Fibroblast of mammary gland (primary cell): ENCODE measurements at places on chromosomes 1 and 21.

DNA sequence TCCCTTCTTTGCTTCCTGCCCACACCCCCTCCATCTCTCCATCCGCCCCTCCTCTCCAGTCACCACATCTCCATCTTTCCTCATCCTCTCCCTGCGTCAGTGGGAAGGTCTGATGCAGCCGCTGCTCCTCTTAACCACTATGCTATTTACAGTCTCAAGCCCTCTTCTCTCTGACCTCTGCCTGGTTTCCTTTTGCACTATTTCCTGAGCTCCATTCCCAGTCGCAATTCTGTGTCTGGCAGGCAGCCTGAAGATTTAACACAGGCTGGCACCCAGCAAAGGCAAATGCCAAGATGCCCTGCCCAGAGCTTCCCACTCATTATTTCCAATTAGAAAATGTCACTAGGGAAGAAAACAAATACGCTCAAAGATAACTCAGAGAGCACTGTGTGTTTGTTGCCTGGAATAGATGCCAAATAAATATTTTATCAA, 89.6 kb upstream of the LPGAT1 start:
- peak; percentile 87 for DNase-seq

DNA sequence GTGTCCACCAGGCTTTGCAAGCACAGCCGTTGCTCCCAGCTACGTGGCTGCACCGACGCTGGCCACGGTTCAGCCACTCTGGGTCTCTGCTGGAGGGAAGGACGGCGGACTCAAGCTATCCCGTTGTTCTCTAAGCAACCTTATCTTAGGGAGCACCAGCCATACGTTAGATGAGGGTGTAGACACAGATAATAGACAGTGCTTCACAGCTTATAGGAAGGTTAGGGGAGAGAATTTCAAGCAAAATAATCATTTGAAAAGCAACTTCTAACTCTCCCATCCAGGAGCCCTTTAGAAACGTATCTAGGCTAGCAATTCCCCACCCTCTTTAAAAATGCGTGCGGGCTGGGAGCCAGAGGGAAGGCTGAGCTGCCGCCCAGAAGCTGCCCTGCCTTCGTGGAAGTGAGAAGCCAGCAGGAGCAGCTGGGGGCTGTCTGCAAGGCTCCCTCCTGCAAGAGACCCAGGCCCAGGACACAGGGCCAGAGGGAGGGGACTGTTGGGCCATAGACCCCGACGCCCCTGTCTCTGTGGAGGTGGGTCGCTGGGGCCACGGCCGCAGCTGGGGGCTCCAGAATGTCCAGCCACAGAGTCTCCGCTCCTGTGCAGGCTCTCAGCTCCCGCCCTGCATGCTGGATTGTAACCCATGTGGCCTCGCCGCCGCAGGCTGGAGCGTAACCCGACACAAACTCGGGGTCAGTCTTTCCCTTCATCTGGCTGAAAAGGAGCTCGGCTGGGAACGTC, 31.2 kb upstream of the COL6A2 start:
- peak; percentile 61 for DNase-seq

DNA sequence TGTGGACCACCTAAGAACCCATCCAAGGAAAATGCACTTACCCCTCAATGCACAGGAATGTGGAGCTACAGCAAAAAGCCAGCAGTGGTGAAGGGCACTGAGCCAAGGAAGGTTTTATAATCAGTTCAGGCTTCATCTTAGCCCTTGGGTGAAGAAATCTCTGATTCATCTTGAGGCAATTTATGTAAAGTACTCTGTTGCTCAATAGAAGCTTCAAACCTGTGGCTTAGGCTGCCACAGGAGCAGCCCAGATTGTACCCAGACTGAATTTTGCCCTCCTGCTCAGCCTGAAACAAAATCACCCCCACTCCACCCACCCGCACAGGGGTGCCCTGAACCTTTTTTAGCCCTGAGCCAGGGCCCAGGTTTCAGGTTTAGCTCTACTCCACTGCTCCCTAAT, at the start of gene S100A12:
S100A12 (minus strand) TSS at position 111 of the 400 bp plus-strand sequence. CDS start 1,029 bp downstream, outside the sequence.
- DNase-seq, result peak; percentile 89

DNA sequence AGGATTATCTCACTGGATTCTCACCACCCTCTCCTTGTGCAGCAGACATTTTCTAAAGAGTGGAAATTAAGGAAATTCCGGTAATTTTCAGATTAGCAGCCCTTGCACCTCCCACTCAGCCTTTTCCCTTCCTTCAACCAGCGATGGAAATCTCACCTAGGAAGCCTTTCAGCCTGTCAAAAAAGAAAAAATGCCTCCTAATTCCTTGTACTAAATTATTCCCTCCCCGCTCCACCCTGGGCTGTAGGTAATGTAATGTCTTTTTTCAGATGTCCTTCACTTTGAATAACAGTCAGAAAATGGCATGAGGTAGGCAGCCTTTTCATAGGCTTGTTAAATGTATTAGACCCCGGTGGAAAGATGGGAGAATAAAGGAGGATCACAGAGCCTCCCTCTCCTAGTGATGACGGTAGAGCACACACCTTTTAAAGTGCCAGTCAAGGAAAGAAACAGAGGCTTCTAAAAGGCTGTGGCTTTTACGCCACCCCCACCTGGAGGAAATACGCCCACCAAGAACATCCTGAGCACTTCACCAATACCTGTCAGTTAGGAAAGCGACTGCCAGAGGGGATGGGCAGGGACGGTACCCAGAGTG, 62.8 kb upstream of the NEK2 start:
- no peak for DNase-seq

GRCh38 chr1:165882168-165882837, 54.9 kb downstream of the UCK2 start:
- no peak for DNase-seq

DNA sequence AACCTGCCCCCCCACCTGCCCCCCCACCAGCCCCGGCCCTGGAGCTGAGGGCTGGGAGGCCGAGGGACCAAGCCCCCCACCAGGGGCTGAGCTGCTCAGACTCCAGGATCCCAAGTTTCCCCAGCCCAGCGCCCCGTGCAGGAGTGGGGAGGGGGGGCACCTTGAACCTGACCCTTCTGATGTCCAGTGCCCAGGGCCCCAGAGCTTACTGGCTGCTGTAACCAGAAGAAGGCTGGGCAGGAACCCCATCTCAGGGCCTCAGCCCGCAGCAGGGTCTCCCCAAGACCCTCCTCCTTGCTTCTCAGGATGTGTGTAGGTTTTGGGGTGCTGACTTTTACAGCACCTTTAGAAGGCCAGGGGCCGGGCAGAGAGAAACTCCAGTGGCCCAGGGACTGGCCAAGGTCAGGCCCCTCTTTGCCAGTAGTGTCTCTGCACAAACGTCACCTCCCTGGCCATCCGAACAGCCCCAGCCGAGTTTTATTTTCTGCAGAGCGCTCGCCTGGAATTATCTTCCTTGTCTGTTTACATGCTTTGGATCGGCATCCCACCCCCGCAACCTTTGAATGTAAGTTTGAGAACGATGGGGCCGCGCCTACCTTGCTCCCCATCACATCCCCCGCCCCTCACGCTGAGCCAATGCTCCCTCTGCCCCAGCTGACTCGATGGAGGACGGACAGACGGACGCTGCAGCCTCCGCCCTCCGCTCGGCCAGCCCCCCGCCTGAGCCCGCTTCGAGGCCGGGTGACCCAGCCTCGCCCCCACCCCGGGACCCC, 70.1 kb upstream of the CASZ1 start:
- DNase-seq, result peak; percentile 8

GRCh38 chr1:17361687-17362086, 10.3 kb upstream of the PADI6 start:
- DNase-seq, result no peak

DNA sequence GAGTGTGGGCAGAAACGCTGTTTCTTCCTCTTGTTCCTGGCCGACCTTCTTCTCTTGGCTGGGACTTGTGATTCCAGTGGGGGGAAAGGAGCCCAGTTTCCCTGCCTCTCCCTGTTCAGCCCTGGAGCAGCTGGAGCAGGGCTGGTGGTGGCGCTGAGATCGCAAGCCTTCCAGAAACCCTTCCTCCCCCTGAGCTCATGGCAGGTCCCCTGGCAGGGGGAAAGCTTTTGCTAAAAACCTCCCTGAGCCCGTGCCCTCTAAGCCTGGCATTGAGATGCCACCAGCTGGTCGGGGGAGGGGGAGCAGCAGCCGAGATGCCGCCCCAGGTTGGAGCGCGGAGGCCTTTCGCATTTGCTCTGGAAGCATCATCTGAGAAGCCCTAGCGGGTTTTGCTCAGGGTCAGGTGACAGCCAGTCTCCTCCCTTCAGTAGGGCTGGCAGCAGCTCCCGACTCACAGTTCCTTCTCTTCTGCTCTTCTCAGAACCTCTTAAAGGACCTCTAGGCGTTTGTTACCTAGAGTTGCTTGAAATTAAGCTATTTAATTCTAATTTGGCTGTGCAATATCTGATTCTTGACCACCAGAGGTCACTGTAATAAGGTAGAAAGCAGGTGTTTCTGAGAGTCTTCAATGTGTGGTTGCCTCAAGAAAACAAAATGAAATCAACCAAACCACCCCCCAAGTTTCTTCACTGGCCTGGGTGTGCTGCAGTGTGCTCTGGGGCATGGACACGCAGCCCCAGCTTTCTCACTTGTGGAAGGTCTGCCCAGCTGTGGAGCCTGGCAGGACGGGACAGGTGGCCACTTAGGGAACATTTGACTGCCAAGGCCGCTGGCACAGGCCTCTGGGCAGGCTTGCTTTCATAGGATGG, 257.3 kb downstream of the CAMTA1 start:
- peak; percentile 48 for DNase-seq
